ENCODE measurements at places on chromosomes 5 and 9.
A peak's percentile ranks its signal among the peaks of the same experiment; 100 is the strongest.

- DNase-seq, result no peak
These were observed 27.2 kb downstream of the GGTA1 start for GRCh38 chr9:121472446-121472845.

DNA sequence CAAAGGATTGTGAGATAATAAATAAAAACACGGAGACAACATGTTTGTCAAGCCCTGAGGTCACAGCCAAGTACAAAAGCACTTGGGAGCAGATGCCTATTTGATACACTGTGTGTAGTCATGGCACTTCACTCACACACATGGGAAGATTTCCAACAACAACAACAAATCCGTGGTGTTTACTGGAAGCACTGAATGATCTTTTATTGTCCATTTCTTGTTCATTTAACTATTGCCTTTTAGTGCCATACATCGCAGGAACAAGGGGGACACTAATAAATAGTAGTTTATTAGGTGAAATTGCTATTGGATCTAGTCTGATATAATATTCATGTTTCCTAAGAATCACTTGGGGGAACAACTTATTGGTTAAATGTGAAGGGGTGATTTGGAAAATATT, 20.4 kb upstream of the GDNF start:
- no peak for DNase-seq

DNA sequence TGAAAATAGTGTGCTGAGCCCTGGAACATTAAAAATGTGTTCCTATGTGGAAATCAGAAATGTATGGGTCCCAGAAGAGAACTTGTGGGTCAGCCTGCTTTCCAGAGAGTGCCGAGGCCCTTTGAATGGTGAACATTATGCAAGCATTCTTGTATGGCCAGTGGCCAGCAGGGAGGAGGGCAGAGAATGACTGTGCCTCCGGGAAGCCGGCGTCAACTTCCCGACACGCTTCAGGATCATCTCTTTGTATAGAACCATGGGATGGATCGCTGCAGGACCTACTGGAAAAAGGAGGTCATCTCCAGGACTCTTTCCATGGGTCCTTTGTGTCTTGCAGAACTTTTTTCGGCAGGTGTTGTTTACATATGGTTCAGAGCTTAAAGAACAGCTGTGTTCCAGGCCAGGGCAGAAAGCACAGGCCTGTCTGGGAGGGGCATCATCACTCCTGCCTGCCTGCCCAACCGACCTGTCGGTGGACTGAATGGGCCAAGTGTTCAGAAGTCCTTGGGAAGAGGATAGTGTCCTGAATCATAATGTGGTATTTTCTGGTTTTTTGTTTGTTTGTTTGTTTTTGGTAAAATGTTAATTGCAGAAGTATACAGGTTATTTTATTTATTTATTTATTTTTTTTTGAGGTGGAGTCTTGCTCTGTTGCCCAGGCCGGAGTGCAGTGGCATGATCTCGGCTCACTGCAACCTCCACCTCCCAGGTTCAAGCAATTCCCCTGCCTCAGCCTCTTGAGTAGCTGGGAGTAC, 9.0 kb downstream of the PRRC2B start:
- no peak for DNase-seq

DNA sequence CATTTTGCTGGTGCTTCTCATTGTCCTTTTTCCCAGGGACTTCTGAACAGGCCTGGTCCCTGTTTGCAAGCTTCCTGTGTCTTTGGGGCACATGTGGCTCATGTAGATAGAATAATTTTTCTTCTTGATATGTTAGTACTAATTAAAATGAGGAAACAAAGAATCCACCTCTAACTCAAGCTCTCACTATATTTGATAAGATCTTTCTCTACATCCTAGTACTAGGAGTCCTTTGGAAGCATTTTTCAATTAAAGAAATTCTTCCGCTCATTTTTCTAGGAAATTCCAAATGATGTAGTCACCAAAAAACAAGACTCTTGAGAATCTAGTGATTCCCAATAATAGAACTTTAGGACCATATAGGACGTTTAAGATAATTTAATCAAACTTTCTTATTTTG, 165.3 kb downstream of the SEC61B start:
- no peak for DNase-seq

DNA sequence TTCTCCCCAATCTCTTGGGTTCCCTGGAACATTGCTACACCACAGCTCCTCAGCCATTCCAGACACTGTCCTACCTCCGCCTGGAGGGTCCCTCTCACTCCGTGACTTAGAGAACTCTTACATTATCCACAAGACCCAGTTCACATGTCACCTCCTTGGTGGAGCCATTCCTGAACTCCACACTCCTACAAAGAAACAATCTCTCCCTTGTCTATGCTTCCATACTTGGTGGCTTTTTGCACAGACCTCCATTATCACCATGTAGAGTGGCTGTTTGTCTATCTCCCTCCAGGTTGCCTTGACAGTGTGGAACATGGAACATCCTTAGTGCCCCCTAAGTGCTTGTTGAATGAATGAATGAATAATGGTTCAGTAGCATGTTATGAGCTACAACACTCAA, 105.9 kb downstream of the PAX5 start:
- DNase-seq, result no peak

DNA sequence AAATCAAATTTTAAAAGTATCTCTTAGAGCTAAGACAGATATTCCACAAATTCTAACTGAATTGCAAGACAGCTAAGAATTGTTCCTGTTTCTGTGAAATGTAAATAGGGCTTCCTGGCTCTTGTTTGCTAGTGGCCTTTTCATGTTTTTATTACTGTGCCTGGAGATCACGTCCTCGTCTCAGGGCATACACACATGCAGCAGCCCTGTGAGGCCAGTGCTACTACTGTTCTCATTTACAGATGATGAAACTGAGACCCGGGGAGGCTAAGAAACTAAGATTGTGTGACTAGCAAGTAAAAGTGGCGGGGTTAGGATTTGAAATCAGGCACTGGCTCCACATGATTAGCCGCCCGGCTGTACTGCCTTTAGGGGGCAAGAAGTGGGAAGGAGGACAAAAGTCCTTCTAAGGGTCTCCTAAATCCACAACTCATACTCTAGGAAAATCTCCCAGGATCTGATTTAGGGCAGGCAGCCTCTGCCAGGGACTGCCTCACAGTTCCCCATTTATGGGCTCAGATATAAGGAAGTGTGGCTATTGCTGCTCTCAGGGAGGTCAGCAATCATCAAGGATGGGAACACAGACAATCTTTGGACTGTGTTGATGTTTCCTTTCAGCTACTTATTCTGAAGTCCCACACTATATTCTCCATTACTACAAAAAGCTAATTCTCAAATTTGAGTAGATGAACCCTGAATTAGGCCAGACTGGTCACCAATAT, 7.9 kb downstream of the PRUNE2 start:
- no peak for DNase-seq

- DNase-seq, result no peak
These were observed 126.1 kb downstream of the ESM1 start for GRCh38 chr5:54859316-54859715.

DNA sequence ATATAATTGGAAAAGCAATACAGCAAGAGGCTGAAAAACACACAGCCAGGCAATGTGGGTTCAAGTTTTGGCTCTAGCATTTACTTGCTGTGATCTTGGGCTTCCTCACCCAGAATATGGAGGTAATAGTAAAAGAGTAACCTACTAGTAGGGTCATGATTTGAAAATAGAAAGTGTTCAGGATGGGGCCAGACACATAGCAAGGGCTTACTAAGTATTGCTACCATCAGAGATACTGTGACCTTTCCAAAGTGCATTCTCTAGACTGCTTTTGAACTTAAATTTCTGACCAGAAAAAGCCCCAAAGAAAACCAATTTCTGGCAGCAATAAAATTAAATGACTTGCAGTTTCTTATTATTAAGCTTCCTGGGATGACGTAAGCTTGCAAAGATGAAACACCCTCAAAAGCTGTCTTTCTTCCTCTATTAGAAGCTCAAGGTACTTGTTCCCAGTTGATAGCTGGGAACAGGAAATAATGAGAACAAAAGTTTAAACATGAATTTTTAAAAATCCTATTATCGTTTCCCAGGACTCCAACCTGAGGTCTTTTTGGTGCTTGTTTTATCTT, 20.3 kb downstream of the SLC45A2 start:
- no peak for DNase-seq

DNA sequence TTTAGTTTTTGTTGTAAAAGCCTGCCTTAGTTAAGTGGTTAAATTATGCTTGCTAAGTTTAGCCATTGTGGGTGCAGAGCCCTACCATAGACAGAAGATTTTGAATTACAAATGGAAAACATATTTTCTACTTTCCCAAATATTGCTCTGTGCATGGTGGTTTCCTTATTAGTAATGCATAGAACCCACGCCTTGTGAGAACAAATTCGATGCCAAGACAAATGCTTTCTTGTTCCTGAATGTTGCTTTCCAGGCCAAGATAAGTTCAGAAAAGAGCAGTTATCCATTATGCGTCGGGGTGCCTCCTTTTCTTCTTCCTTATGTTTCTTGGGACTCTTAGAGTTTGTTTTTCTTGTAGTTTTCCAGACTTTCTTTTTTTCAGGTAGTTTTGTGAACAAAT, 31.0 kb upstream of the GARNL3 start:
- DNase-seq, result no peak

DNA sequence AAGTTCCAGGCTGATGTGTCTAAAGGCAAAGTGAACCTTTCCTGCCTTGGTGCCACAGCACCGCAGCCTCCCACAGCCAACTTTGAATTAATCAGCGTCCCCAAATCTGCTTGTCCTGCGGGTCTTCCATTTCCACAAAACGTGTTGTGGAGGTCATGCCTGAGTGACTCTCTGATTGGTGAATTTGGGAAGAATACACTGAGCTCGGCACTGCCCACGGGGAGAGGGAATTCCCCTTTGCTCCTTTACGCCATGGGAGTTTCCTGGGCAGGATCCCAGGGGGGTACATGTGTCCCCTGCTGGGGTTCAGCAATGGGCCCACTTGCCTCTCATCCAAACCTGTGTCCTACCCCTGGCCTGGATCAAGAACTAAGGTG, 90.4 kb downstream of the LHX2 start:
- DNase-seq, result no peak

DNA sequence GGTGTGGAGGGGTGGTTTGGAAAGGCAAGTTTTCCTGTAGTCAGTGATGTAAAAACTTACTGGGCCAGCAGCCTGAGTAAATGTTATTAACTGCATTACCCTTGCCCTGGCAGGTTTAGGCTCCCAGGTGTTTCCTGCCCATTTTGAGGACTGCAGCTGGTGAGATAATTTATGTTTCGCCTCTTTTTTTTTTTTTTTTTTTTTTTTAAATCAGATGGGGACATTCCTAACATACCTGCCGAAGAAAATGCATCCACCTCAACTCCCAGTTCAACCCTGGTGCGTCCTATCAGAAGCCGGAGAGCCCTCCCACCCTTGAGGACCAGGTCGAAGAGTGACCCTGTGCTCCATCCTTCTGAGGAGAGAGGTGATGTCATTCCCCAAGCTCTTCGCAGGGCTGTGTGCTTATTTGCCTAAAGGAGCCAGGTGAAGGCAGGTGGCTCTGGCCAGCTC, 60.6 kb downstream of the ENTREP1 start:
- DNase-seq, result no peak

DNA sequence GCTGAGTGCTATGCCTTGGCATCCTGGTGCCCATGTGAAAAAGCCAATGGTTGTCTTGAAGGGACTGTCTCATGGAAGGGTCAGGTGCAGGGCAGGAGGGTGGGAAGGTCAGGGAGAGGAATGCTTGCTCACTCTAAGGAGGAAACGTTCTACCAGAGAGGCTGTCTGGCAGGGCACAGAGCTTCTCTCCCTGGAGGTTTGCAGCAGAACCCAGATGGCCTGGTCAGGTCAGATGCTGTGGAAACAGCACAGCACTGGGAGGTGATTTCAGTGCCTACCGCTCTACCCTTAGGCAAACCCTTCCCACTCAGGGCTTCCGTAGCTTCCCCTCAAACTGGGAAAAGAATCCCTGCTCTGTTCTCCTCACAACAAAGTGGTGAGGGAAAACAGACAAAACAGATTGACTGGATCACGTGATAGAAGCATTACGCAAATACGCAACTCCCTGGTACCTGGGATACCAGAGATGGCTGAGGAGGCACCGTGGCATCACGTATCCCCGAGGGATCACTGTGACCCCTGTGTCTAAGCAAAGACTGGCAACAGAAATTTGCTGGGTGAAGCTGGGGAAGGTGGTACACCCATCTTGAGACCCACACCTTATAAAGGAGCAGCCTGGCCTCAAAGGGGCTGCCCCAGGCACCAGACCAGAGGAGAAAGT, 3.9 kb upstream of the MGAT1 start:
- DNase-seq, result no peak

- DNase-seq, result peak; percentile 41
These were observed 26.2 kb downstream of the IRF1 start for GRCh38 chr5:132464156-132464939.

DNA sequence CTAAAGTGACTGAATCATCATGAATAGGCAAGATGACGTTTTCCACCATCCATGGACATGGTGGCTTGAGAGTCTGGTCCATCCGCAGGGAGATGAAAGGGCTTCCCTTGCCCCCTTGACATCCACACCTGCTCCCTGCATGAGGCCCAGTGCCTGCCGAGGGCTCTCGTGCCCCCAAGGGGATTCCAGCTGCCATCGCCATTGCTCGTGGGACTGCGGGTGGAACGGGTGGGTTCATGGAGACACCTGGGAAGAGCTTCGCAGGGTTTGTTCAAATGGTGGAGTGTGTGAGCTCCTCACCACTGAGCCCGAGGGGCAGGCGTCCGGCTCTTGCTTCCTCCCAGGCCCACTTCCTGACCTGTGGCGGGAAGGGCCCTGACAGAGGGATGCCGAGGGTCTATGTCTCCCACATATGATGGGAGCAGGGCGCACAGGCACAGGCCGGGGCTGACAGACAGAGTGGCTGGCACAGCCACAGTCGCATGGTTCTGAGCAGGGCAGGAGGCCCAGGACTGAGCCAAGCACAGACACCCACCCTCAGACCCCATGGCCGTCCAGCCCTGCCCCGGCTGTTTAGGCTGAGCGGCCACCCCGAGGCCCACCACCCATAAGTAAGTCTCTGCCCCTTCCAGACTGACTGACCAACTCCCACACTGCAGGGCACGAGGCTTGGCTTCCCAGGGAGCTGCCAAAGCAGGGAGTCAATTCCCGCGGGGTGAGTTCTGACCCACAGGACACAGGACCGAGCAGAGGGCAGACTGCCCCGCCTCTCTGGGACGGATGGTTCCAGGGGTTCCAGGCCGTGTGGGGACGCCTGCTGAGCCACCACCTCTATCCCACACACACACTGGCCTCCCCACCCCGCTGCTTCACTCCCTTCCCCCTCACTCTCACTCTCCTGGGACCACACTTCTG, 70.0 kb upstream of the PPP1R26 start:
- no peak for DNase-seq

DNA sequence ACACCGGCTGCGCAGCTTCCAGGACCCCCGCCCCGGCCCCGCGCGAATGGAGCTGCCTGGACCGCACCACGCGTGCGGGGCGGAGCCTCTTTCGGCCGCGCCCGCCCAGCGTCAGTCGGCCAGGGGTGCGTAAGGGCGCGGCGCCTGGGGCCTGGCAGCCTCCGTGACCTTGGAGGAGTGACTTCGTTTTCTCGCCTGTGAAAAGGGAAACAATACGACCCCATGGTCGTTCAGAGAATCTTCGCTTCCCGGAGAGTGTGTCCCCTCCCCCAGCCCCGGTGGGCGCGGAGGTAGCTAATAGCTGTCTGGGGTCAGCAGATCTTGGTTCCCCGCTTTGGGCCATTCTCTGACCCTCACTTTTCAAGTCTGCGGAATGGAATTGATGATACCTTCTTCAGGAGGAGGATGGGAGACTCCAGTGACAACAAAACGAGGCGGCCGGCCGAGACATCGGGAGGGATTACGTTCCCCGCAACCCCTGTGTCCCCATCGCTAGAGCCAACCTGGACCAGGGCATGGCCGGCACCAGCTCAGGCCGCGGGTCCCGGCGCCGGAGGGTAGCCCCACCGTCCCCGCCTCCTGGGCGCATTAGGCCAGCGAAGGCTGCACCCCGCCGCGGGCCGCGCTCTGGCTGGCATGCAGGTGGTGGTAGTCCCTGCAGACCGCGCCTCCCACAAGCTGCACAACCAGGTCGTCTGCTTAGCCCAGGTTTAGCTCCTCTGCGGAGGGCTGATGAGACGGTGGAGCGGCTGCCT, 5.5 kb upstream of the CDHR2 start:
- DNase-seq, result peak; percentile 77
